ENCODE measurements at places on chromosomes 7 and 10.

- no peak for DNase-seq
These were observed 22.8 kb upstream of the ITGB8 start for GRCh38 chr7:20307901-20308300.

GRCh38 chr7:18228686-18229085, 201.0 kb upstream of the PRPS1L1 start:
- DNase-seq, result no peak

DNA sequence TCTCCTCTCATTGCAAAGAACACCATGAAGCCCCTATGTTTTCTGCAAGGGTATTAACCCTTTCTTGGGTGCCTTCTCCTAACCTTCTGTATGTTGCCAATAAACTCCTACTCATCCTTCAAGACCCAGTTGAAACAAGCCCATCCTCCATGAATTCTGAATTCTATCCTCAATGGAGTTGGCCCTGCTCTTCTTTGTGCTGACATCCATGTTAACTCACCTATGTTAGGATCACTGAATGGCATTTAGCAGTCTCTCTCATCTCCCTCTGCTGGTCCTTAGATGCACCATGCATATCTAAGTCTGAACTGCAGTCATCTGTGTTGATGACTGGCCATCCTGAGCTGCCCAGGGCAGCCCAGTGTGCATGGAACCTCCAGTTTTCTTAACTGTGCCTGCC, 129.8 kb downstream of the BUB3 start:
- DNase-seq, result no peak

GRCh38 chr7:104653825-104654401, 325.5 kb downstream of the LHFPL3 start:
- no peak for DNase-seq

- DNase-seq, result no peak
These were observed 421.2 kb downstream of the IPMK start for GRCh38 chr10:57846307-57847065.

GRCh38 chr7:37391791-37392672, 56.6 kb downstream of the ELMO1 start:
- DNase-seq, result no peak

DNA sequence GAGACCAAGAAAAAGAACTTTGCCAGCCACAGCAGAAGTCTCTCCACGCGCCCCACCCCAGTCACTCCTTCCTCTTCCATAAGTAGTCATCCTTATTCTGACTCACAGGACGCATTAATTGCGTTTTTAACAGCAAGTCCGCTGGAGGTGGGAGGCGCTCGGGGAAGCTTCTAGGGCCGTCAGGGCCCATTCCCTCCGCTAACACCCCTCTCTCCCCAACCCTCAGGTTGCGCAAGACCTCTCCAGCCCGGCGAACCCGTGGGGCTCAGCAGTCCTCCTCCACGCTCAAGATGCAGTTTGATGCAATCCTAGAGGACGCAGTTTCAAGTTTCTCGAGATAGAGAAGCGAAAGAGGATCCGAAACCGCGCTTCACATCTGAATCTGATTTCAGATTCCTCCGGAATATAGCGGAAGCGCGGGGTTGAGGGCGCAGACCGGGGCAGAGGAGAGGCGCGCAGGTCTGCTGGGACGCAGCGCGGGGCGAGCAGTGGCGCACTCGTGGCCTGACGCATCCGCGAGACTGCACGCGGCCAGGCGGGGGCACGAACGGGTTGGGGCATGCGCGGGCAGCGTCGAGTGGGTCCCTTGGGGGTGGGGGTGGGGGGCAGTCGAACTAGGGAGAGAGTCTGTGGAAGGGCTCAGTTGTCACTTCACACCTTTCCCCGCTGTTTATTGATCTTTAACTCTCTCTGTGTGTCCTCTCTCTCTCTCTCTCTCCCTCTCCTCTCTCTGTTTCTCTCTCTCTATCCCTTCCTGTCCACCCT, 37.8 kb upstream of the PSAP start:
- peak; percentile 14 for DNase-seq

GRCh38 chr7:132162556-132163144, 413.6 kb downstream of the PLXNA4 start:
- DNase-seq, result no peak

GRCh38 chr7:150626696-150627095, 5.5 kb downstream of the GIMAP6 start:
- no peak for DNase-seq

- DNase-seq, result peak; percentile 23
These were observed 27.6 kb downstream of the WDR86 start for GRCh38 chr7:151382079-151382885.

- no peak for DNase-seq
These were observed 92.7 kb downstream of the LANCL2 start for GRCh38 chr7:55457801-55458200.

GRCh38 chr10:47409171-47409865, 25.2 kb upstream of the ZNF488 start:
- DNase-seq, result no peak

DNA sequence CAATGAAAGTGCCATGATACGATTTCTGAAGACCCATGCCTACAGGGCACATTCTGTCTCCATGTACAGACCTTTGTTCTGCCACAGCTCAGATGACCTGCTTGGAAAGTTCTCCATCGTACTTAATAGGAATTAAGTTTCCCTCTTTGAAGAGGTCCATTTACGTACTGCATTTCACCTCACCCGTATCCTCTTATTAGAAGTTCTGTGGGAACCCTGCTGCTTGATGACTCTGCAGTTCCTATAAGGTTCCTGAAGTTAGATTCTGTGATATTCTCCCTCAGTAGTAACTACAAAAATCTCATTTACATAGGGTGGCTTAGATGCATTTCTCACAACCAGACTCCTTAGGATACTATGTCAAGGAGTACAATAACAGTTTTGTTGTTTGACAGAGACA, 50.9 kb downstream of the MINDY3 start:
- no peak for DNase-seq

DNA sequence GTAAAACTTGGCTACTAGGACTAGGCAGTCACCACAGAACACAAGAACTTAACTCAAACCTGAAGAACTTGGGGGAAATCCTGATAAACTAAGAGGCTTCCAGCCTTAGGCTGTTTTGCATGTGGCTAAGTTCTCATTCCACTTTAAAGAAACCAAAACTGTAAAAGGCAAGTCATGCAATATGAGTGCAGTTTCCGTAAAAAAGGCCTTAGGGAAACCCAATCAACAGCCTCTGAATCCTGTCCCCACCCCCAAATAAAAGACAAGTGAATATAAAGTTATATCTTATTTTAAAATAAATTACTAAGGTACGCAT, 95.1 kb downstream of the USP6NL start:
- DNase-seq, result no peak
